Karpas-422 (cell line): ENCODE measurements at places on chromosomes 16 and 17. TPM values are rescaled to one million over a fixed set of nuclear protein-coding genes. Genes with fewer than 3 reads are reported as not detected.

DNA sequence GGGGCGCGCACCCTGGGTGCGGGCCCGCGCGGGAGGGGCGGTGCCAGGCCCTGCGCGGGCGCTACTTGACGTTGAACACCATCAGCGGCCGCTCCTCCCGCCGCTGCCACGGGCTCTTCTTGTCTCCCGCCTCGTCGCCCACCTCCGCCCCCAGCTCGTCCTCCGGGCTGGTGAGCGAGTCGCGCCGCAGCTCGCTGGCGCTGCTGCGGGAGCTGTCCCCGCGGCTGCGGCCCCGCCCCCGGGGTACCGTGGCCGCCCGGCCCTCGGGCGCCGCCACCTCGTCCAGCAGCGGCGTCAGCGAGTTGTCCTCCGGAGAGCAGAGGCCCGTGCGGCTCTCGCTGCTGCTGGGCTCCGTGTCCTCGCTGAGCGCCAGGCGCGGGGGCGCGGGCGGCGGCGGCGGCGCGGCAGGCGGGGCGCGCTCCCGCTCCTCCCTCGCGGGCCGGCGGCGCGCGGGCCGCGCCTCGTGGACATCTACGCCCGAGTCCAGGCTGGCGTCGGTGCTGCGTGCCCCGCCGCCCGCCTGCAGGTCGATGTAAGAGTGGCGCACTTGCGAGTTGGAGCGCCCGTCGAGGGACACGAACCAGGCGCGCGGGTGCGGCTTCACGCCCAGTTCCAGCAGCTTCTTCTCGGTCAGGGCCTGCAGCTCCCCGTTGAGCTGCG lies 8.7 kb downstream of the GRN start:
- H3K4me3 ChIP-seq, result no peak overlapping the region
- DNase-seq, result no peak
- no peak overlapping the region for H3K27ac ChIP-seq
- peaks cover 4% of the 10 kb centered on the region for H3K36me3 ChIP-seq

DNA sequence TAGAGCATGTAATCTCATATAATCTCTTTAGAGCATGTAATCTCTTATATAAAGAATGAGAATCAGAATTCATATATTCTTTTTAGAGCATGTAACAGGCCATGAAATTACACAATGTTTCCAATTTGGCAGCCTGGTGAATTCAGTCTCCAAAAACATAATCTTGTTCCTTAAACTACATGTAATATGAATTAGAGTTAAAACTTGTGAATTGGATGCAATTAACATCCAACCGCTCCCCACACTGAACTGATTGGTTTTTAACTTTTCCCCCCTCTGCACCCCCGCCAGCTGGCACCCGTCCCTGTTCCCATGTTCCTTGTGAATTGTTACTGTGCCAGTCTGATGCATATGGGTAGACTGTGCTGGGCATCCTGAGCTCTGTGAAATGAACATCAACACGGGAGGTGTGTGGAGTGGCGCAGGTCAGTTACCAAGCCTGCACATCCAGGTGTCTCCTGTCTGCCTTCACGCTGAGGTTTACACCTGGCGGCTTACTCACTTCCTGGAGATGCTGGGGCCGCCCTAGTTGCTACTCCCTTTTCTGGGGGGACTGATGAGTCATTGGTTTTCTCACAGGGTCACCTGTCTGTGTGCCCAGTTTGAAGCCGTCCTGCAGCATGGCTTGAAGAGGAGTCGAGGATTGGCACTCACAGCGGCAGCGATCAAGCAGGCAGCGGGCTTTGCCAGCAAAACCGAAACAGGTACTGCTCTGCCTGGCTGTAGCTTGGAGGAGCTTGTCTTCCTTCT lies 50.4 kb downstream of the SNX29 start:
- DNase-seq, result no peak
- H3K27me3 ChIP-seq, result no peaks in the 10 kb centered on the region
- no peak overlapping the region for H3K4me3 ChIP-seq
- no peaks in the 10 kb centered on the region for H3K36me3 ChIP-seq
- H3K27ac ChIP-seq, result no peak overlapping the region

- H3K27ac ChIP-seq, result no peak overlapping the region
- H3K4me1 ChIP-seq, result peaks cover 19% of the 10 kb centered on the region
- H3K27me3 ChIP-seq, result no peaks in the 10 kb centered on the region
Measured at GRCh38 chr17:49498029-49498615, 3.0 kb downstream of the NGFR start.

GRCh38 chr16:825341-826061 lies 25.0 kb upstream of the GNG13 start:
- no peaks in the 10 kb centered on the region for H3K4me1 ChIP-seq
- no peaks in the 10 kb centered on the region for H3K27me3 ChIP-seq
- no peak overlapping the region for H3K27ac ChIP-seq
- no peak for DNase-seq
- H3K4me3 ChIP-seq, result no peak overlapping the region

- no peaks in the 10 kb centered on the region for H3K36me3 ChIP-seq
- no peaks in the 10 kb centered on the region for H3K27me3 ChIP-seq
- no peak for DNase-seq
- no peak overlapping the region for H3K27ac ChIP-seq
- no peak overlapping the region for H3K4me3 ChIP-seq
- H3K4me1 ChIP-seq, result peaks cover 11% of the 10 kb centered on the region
Measured at GRCh38 chr16:10846213-10846998, 27.8 kb upstream of the TVP23A start.

Gene CRISPLD2
- not detected in 2 replicates for total RNA-seq

- DNase-seq, result no peak
- H3K4me3 ChIP-seq, result no peak overlapping the region
- no peaks in the 10 kb centered on the region for H3K27me3 ChIP-seq
- no peak overlapping the region for H3K27ac ChIP-seq
- no peaks in the 10 kb centered on the region for H3K36me3 ChIP-seq
- H3K4me1 ChIP-seq, result no peaks in the 10 kb centered on the region
Measured at GRCh38 chr17:50807009-50807408, 28.4 kb upstream of the WFIKKN2 start.

Gene ABCC11
- 0.07 and 0.15 TPM in 2 replicates for total RNA-seq

DNA sequence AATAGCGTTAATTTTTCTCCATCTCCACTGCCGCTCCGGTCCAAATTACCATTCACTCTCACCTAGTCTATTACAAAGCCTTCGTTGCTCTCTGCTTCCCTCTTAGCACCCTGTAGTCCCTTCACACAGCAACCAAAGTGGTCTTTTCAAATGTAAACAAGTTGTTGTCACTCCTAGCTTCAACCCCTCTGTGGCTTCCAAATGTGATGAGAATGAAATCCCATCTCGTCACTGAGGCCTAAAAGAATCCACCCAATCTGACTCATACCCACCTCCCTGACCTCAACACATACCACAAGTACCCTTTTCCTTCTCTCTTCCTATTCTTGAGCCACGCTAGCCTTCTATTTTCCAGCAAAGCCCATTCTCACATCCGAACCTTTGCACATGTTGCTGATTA lies 2.2 kb upstream of the PELP1 start:
- H3K27me3 ChIP-seq, result no peaks in the 10 kb centered on the region
- H3K27ac ChIP-seq, result no peak overlapping the region
- H3K4me1 ChIP-seq, result peaks cover 35% of the 10 kb centered on the region
- DNase-seq, result no peak

GRCh38 chr17:60741031-60741430 lies 63.4 kb downstream of the BCAS3 start:
- H3K27me3 ChIP-seq, result no peaks in the 10 kb centered on the region
- H3K4me3 ChIP-seq, result no peak overlapping the region
- DNase-seq, result no peak
- H3K27ac ChIP-seq, result no peak overlapping the region
- peaks cover 2% of the 10 kb centered on the region; the same call in 1 of the 2 replicates for H3K4me1 ChIP-seq

- no peak for DNase-seq
- H3K27ac ChIP-seq, result no peak overlapping the region
- H3K4me1 ChIP-seq, result peaks cover 7% of the 10 kb centered on the region
- no peaks in the 10 kb centered on the region for H3K36me3 ChIP-seq
- no peaks in the 10 kb centered on the region for H3K27me3 ChIP-seq
Measured at GRCh38 chr16:85541181-85541580, 71.9 kb upstream of the GSE1 start.

GRCh38 chr17:77375917-77376651 lies 235.3 kb downstream of the SEC14L1 start:
- H3K36me3 ChIP-seq, result no peaks in the 10 kb centered on the region
- H3K4me3 ChIP-seq, result no peak overlapping the region
- H3K4me1 ChIP-seq, result peaks cover 23% of the 10 kb centered on the region
- no peaks in the 10 kb centered on the region for H3K27me3 ChIP-seq
- no peak for DNase-seq

DNA sequence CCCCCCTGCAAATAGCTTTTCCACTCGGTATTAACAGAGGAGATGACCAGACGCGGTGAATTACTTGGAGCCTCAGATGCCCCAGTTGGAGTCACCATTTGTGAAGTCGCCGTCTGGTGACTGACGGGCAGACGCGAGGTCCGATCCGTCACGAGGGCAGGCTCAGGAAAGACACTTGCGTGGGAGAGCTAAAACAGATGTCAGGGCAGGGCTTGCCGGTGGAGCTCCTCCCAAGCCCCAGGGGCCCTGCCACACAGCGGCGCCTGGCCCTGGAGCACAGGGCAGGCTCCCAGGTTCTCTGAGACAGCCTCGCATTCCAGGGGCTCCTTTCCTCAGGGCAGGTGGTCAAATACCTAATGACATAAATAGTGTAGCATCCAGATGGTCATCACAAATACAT lies 348.3 kb downstream of the C16orf95 start:
- H3K36me3 ChIP-seq, result no peaks in the 10 kb centered on the region
- no peak for DNase-seq
- H3K27me3 ChIP-seq, result no peaks in the 10 kb centered on the region
- no peak overlapping the region for H3K27ac ChIP-seq

Gene TMEM238L
- not detected in 2 replicates for total RNA-seq

GRCh38 chr16:49055824-49056545 lies 225.7 kb downstream of the CBLN1 start:
- H3K4me3 ChIP-seq, result no peak overlapping the region
- DNase-seq, result peak; percentile 70
- H3K27me3 ChIP-seq, result no peaks in the 10 kb centered on the region
- peaks cover 13% of the 10 kb centered on the region for H3K4me1 ChIP-seq
- no peak overlapping the region for H3K27ac ChIP-seq
- no peaks in the 10 kb centered on the region for H3K36me3 ChIP-seq

DNA sequence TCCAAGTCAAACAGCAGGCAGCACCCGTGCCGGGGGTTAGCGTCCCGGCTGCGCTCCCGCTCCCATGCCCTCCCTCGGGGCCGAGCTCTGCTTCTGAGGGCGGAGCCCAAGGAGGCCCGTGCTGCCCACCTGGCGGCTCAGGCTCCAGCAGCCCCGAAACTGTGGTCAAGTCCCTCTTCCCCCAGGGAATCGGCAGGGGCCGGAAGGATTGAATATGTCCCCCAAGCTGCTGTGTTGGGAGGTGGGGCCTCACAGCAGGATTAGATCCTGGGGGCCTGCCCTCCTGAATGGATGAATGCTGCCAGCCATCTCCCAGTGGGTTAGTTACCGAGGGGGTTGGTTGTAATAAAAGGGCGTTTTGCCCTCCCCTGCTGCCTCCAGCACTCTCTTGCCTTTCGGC lies 33.9 kb downstream of the MAP2K3 start:
- peak; percentile 97 for DNase-seq
- peak overlapping the region; percentile 99 for H3K27ac ChIP-seq
- H3K27me3 ChIP-seq, result no peaks in the 10 kb centered on the region
- peak overlapping the region; percentile 54; the same call in 1 of the 2 replicates for H3K4me3 ChIP-seq

DNA sequence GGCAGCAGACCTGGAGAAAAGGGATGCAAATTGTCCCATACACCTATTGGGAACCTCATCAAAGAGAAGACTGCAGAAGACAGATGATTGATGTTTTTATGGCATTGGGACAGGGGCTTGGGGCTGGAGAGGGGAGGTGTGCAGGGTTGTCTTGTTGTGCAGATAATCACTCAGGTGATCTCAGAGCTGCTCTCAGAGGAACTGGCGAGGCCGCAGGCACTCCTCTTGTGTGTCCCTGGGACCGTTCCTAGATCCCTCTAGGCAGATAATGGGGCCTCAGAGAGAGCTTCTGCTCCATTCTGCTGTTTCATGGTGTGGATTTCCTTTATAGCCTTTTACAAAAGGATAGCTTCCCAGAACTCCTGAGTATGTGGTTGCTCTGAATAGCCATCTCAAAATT lies 1.6 kb downstream of the RNF213 start:
- H3K27me3 ChIP-seq, result 0 out of 2 replicates have a peak, but pooled peaks cover 2% of the 10 kb centered on the region
- H3K36me3 ChIP-seq, result no peaks in the 10 kb centered on the region
- H3K4me3 ChIP-seq, result peak overlapping the region; percentile 88; the same call in 1 of the 2 replicates
- peaks cover 53% of the 10 kb centered on the region for H3K4me1 ChIP-seq
